Left ventricle myocardium superior (tissue), 1 donor: ENCODE measurements at places on chromosomes 2 and 18.

GRCh38 chr2:99476629-99477028, 13.2 kb downstream of the REV1 start:
- peak; percentile 45 for DNase-seq

- DNase-seq, result no peak
Measured at GRCh38 chr18:76697441-76697901, 124.9 kb upstream of the ZNF236 start.

DNA sequence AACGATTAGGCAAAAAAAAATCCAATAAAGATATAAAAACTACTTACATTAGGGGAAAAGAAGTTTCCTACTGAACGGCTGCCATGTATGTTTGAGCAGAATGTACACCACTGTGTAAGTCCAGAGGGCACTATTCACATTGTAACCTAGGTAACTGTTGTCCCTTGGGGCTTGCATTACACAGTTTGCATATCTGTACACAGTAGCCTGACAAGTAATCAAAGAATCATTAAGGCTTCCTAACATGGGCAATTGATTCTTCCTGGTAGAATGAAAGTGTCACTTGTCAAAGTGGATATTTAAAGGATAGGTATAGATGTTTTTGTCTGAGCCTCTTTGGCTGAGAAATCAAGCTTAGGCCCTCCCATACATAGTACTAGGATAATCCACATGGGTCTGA, 39.1 kb downstream of the PLEK start:
- DNase-seq, result no peak

DNA sequence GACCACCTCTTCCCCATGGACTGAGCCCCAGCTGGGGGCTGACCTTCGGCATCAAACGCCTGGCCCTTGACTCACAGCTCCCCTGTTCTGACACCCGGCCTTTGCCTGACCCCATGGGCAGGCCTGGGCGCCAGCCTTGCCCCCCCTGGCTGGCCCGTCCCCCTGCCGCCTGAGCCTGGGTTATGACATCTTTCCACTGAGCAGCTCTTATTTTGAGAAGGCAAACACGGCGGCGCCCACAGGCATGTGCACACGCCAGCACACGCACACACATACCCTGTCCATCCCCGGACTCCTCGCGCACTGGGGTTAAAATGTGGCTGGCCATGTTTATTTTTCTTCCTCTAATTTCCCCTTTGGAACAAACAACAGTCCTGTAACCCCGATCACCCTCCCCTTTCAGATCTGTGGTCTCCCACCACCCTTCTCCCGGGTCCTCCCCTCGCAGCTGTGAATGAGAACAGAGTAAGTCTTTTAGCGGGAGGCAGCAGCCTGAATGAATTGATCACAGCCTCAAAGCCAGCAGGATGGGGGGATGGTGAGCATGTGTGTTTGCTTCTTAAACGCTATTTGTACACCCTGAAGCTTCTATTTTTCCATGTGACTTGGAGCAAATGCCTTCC, 11.8 kb upstream of the ATOH8 start:
- DNase-seq, result peak; percentile 74

- DNase-seq, result peak; percentile 71
Measured at GRCh38 chr18:8623549-8624106, 14.4 kb downstream of the RAB12 start.

GRCh38 chr2:218289639-218290315, 2.5 kb downstream of the TMBIM1 start:
- no peak for DNase-seq

GRCh38 chr2:189685540-189686229, 11.2 kb downstream of the ANKAR start:
- peak; percentile 51 for DNase-seq

DNA sequence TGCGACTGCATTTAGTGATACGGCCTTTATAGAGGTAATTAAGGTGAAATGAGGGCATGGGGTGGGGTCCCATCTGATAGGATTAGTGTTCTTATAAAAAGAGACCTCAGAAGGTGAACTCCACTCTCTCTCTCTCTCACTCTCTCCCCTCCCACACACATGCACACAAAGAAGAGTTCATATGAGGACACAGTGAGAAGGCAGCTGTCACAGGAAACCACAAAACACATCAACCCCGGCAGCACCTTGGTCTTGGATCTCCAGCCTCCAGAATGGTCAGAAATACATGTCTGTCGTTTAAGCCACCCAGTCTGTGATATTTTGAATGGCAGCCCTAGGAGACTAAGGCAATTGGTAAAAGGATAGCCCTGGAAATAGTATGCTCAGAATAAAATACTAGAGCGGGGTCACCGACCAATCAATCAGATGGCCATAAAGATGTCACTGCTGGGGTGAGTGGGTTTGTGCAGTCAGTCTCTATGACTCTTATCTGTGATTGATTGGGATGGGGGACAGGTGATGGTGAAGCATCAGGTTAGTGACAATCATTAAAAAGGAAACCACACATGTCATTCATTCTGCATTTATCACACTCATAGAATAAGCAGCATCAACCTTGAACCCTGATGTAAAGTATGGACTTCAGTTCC, 118.9 kb upstream of the POU3F3 start:
- DNase-seq, result no peak

DNA sequence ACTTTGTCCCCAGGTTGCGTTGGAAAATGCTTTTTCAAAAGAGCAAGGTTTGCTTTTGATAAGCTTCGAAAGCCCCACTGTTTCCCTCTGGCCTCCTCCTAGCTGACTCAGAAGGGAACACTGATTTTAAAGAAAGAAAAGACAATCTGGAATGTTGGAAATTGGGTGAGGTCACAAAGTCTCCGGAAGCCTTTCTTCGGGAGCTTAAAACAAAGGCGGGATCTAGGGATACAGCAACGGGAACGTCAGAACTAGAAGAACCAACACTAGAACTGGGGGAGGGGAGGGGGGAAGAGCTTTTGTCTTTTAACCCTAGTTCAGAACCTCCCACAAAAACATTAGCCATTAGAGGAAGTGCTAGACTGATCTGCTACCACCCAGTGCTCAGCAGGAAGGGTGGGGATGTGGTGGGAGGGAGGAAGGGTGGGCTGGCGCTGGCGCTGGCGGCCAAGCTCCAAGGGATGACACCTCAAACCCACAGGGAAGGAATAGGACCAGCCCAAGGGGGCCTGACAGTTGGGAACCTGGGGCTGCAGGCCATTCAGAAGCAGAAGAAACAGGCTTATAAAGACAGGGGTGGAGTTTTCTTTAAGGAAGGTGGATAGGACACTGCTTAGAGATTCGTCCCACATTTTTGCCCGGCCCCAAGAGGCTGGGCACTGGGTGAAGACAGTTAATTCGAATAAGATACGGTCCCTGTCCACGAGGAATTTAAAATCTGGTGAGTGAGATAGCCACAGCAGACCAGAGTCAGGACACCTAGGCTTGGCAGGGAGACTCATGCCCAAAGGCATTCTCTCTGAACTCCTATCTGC, 1.7 kb downstream of the TMSB10 start:
- DNase-seq, result peak; percentile 71

DNA sequence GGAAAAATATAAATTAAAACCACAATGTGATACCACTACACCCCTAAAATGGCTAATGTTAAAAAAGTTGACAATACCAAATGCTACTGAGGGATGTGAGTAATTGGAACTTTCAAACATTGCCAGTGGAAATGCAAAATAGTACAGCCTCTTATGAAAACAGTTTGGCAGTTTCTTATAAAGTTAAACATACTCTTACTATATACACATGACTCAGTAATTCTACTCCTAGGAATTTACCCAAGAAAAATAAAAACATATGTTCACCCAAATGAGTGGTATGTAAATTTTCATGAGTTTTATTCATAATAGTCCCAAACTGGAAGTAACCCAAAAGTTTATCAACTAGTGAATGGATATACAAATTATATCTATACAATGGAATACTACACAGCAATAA, 228.0 kb downstream of the CYP26B1 start:
- no peak for DNase-seq

DNA sequence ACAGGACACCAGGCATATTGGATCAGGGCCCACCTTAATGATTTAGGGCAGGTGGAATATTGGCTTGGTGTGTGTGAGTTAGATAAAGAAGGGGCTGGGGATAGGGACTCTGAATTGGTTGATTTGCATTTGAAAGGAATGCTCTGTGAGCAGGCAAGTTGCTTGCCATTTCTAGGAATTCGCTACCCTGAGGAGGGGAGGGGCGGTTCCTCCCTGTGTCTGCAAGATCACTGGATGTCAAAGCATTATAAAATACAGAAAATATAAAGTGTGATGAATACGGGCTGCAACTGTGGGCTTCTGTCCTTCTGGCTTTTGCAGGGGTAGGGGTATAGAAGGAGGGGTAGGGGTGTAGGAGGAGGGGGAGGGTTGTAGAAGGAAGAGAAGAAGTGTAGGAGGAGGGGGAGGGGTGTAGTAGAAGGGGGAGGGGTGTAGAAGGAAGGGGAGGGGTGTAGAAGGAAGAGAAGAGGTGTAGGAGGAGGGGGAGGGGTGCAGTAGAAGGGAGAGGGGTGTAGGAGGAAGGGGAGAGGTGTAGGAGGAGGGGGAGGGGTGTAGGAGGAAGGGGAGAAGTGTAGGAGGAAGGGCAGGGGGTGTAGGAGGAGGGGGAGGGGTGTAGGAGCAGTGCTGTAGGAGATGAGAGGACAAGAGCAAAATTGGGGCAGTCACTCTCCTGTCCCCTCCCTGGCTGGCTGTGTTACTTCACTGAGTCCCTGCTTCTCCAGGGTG, 238.0 kb upstream of the COPS8 start:
- no peak for DNase-seq

- peak; percentile 93 for DNase-seq
Measured at GRCh38 chr2:240250985-240251847, 110.8 kb upstream of the OTOS start.

GRCh38 chr2:37354531-37354930, 10.1 kb downstream of the QPCT start:
- no peak for DNase-seq

- no peak for DNase-seq
Measured at GRCh38 chr2:127373362-127374083, 14.3 kb downstream of the MAP3K2 start.

- DNase-seq, result no peak
Measured at GRCh38 chr2:199458009-199458805, 468 bp upstream of the SATB2 start.

DNA sequence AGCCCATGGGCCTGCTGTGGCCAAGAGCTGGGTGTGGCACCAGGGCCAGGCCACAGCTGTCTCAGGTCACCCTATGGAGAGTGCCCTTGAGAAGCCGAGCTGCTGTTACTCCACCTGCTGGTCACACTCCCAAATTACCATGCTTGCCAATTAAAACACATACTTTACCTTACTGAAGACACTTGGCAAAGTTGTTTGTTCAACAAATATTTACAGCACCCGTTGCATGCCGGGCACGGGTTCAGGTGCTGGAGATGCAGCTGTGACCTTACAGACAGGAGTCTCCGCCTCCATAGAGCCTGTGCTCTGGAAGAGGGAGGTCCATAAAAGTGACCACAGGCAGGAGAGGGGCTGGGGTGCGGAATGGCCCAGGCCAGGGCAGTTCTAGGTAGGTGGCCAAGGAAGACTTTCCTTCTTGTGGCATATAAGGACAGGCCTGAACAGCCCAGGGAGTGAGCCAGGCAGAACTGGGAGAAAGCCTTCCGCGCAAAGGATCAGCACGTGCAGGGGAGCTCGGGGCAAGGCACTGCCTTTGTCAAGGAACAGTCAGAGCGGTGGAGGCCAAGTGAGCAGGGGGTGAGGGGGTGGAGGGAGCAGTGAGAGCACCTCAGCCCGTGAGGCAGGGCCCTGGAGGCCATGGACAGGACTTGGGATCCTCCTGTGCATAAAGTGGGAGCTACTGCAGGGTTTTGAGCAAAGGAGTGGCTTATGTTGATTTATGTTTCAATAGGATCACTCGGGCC, 23.6 kb upstream of the RBM44 start:
- peak; percentile 43 for DNase-seq

GRCh38 chr2:237596520-237597195, 6.1 kb upstream of the RAB17 start:
- DNase-seq, result no peak

- DNase-seq, result peak; percentile 73
Measured at GRCh38 chr2:222861411-222862105, 722 bp downstream of the ACSL3 start.

DNA sequence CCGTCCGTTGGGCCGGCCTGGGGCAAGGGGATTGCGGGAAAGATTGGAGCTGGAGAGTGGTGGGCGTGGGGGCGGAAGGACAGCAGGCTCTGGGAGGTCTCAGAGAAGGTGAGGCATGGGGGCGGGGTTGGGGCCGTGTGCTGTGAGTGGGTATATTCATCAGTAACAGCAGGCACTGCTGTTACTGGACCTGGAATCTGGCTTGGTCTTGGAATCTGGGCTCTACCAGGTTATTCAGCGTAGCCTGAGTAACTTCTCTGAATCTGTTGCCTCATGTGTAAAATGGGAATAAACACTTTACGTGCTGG, 435 bp downstream of the RNF181 start:
- DNase-seq, result no peak

DNA sequence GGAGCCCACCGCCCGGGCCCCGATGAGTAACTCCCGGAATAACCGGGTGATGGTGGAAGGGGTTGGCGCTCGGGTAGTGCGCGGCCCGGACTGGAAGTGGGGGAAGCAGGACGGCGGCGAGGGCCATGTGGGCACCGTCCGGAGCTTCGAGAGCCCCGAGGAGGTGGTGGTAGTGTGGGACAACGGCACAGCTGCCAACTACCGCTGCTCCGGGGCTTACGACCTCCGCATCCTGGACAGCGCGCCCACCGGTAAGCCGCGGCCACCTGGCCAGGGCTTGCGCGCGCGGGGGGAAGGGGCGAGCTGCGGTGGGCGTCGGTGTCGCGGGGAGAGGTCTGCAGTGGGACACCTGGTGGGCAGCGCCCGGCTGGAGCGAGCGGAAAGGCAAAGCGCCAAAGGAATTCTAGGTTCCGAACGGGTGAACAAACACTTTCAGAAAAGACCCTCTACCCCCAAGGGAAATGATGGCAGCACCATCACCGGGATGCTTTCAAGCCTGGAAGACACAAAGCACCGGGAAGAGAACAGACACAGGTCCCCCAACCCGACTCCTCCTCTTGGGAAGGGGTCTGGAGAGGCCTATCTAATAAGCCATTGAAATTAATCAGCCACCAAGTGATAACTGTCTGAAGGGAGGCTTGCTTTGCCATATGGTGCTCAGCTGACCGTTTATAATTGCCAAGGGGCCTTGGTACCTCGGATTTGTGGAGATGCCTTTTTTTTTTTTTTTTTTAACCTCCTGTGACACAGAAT, 1.1 kb downstream of the MIB1 start:
- peak; percentile 61 for DNase-seq

GRCh38 chr2:235702186-235702585, 208.3 kb downstream of the AGAP1 start:
- DNase-seq, result no peak

DNA sequence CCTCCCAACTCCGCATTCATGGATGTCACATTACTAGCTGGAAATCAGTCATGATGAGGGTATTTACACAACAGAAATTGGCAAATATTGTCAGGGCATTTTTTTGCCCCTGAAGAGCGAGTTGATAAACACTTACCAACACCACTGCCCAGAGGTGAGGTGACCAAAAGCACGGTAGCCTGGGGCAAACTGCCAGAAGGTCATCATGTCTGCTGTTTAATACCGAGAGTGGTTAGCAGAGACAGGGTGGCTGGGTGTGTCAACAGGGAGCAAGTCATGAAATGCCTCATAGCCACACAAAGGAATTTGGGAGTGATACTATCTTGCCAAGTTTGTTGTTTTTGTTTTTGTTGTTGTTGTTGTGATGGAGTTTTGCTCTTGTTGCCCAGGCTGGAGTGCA, 37.0 kb upstream of the EPC2 start:
- no peak for DNase-seq
